ENCODE measurements at places on chromosomes 1 and 21.

- DNase-seq = no peak
These were observed 110.5 kb downstream of the GLIS1 start for GRCh38 chr1:53628286-53628955.

DNA sequence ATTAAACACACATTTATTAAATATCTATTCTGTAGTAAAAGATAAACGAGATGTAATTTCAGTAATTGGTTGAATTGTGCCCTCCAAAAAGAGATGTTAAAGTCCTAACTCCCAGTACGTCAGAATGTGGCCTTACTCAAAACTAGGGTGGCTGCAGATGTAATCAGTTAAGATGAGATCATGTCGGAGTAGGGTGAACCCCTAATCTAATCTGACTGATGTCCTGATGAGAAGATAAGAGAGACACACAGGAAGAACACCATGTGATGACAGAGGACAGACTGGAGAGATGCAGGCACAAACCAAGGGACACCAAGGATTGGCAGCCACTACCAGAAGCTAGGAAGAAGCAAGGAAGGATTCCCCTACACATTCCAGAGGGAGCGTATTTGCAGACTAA lies 104.1 kb downstream of the SLC25A24 start:
- no peak for DNase-seq

- DNase-seq = no peak
These were observed 445.3 kb downstream of the ADGRL2 start for GRCh38 chr1:82246050-82246449.

DNA sequence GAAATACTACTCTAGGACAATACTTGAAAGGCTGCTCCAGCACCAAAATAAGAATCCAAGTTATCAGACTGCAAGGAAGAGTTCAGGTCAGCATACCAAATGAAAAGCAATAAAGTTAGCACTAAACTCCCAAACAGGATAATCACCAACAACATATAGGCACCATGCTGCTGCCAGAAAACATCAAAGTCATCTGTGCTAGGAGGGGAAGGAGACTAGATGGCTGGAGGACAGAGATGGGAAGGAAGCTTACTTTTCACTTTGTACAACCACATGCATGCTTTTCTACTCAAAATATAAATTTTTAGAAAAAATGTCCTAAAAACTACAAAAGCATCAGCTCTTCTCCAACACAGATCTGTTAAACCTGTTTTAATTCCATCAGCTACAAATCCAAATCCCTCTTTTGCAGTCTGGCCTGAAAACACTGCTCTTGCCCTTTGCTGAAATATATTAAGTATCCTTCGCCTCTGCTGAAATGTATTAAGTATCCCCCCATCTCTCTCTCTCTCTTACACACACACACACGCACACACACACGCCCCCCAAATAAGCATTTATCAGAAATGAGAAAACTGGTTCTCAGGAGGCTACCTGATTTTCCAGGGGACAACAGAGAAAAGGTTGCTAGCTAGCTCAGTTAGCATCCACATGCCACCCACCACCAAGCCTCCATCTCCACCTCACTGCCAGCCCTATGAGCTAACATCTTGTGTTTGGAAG lies 1.5 kb downstream of the GATAD2B start:
- DNase-seq = no peak

DNA sequence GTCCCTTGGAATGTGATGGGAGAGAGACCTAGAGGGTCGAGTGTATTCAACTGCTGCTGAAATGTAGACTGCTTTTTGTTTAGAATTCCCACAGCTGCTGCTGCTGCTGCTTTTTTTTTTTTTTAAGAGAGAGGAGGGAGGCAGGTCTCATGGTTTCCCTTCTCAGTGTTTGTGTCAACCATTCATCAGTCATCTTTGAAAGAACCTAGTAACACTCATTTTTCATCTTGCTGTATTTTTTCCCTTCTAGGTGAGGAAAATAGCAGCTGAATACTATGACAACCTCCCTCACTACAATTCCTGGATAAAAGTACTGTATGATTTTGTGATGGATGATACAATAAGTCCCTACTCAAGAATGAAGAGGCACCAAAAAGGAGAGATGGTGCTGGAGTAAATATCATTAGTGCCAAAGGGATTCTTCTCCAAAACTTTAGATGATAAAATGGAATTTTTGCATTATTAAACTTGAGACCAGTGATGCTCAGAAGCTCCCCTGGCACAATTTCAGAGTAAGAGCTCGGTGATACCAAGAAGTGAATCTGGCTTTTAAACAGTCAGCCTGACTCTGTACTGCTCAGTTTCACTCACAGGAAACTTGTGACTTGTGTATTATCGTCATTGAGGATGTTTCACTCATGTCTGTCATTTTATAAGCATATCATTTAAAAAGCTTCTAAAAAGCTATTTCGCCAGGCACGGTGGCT lies 9.2 kb downstream of the DEGS1 start:
- DNase-seq = no peak

GRCh38 chr1:60564916-60565750 lies 491.6 kb upstream of the C1orf87 start:
- DNase-seq = peak; percentile 47

DNA sequence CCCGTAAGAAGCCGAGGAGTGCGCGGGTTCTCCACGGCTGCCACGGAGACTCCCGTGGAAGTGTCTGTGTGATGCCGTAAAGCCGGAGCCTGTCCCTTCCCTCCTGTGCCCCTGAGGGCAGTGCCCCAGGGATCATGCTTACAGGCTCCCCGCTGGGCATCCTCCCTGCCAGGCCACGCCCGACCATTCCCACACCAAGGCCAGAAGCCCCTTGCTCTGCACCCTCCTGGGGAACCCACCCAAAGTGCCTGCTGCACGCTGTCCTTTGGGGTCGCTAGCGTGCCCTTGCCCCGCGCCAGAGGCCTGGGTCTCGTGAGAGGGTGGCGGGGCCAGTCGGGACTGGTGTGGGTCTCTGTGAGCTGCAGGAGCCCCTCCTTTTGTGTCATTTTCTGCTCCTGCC lies 228.5 kb upstream of the C1orf174 start:
- no peak for DNase-seq

DNA sequence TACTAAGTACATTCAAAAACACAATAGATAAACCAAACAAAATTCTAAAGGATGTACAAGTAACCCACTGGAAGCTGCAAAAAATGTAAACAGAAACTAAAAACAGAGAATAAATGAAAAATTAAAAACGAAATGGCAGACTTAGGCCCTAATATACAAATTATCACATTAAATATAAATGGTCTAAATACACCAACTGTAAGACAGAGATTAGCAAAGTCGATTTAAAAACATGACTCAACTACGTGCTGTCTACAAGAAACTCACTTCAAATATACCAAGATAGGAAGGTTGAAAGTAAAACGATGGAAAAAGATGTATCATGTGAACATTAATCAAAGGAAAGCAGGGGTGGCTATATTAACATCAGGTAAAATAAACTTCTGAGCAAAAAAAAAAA lies 23.1 kb downstream of the SLC19A1 start:
- DNase-seq = no peak

GRCh38 chr1:168617974-168618750 lies 41.8 kb downstream of the XCL1 start:
- no peak for DNase-seq

- no peak for DNase-seq
These were observed 109.8 kb downstream of the PBX1 start for GRCh38 chr1:164668491-164669400.

DNA sequence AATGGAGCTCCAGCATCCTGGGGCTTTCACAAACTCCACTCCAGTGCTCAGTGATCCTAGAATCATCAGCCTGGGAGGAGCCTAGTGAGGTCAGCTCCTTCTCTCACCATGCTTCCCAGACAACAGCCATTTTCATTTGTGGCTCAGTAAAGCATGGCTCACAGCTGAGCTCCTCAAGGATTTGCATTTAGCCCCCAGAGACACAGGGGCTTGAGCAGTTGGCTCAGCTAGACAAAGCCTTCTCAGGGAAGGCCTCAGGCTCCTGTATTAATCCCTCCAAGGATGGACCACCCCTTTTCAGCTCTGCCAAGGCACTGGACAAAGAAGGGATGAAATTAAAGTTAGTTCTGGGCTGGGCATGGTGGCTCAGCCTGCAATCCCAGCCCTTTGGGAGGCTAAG lies 39.5 kb downstream of the ERI3 start:
- no peak for DNase-seq

DNA sequence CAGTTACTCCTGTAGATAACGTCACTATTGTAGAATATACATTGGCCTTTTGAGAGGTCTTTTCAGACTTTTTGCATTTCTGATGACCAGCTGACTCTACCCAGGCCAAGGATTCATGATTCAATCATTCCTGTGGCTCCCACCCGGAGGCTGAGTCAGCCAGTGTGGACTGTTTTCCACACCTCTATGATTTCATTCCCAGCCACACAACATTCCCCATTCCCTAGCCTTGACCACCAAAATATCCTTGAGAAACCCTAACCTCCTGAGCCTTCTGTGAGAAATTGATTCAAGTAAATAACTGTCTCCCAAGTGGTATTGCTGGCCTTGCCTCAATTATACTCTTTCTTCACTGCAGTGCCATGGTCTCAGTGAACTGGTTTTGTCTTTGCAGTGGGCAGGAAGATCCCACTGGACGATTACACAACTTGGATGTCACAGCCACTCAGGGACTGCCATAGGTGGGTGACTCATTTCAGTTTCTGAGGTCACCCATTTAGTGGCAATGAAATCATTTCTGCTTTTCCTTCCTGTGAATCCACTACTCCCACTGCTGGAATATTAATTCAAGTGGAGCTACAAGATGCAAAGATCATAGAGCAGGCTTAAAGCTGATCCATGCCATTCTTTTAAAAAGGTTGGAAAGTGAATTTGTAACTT lies 518.6 kb upstream of the ZP4 start:
- DNase-seq = peak; percentile 21

DNA sequence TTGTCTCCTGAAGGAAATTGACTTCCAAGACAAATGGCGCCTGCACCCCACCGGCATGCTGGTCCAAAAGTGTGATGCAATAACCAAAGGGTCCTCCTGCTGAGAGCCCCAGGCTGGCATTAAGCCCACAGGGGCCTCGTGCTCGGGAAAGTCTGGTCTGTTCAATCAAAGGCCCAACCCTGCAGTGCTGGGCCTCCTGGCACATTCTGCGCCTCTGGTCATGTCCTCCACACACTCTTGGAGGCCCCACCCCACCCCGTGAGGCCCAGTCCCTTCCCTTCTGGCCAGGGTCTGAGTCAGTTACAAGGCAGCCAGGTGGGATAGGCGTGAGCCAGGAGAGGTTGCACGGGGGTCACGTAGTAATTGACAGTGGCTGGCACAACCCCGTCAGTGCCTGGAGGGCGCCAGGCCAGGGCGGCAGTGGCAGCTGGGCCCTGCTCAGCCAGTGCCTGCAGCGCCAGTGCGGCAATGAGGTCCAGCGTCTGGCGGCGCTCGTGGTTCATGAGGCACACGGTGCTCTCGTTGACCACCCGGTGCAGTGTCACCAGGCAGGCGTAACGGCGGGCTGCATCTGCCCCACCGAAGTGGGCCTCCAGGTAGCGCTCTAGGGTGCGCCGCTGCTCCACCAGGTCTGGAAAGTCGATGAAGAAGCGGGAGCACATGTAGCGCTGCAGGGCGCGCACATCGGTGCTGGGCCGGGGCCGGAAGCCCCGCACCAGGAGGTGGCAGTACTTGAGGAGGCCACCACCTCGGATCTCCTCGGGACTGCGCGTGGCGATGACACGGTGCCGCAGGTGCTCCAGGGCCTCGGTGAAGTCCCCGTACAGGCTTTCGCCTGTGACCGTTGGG lies 6.8 kb downstream of the TENT5B start:
- peak; percentile 55 for DNase-seq

DNA sequence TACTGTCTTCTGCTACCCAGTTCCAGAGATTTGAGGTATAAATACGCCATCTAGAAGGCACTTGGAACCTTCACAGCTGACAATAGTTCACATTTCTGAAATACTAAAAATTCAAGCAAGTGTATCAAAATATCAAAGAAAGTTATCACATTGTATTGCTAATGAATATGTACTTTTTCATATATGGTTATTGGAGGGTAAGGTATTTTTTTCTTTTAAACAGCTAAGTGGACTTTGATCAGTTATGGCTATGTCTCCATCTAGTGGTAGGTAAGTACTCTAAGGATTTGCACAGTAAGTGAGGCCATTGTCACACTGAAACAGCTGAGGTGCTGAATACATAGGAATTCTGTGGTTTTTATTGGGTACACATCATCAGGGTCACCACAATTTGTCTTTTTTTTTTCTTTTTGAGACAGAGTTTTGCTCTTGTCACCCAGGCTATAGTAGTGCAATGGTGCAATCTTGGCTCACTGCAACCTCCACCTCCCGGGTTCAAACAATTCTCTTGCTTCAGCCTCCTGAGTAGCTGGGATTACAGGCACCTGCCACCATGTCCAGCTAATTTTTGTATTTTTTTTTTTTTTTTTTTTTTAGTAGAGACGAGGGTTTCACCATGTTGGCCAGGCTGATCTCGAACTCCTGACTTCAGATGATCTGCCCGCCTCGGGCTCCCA lies 49.1 kb upstream of the CR2 start:
- DNase-seq = peak; percentile 70

- DNase-seq = no peak
These were observed 8.9 kb upstream of the LEMD1 start for GRCh38 chr1:205430696-205431305.

DNA sequence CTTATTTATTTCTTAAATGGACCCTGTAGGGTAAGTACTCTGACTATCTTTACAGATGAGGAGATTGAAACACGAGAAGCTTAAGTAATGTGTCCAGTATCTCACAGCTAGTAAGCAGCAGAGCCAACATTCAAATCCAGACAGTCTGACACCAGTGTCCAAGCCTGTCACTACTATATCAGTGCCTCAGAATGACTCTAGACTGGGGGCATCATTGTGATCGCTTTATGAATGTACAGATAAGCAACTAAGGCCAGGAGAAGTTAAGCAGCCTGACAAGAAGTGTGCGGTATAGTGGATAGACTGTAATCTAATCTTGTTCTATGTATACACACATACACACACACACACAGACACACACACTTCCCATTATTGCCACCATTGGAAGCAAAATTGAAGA lies 158.7 kb downstream of the NTNG1 start:
- no peak for DNase-seq

DNA sequence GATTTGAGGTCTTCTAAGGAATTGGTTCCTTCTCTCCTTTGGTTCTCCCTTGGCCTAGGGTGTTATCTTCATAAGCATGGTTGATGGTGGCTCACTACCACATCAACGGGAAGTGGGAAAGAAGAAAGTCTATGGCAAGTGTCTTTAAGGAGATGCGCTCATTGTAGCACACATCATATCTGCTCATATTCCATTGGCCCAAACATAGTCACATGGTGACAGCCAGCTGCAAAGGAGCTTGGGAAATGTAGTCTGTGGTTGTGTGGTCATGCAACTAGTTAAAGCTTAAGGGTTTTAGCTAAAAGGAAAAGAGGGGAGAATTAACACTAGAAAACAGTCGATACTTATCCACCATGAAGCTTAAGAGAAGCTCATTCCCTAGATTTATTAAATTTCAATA lies 11.4 kb upstream of the MRPS6 start:
- DNase-seq = no peak

GRCh38 chr1:182715531-182715930 lies 31.1 kb upstream of the RGS8 start:
- DNase-seq = no peak

- no peak for DNase-seq
These were observed 90.8 kb upstream of the TNFSF4 start for GRCh38 chr1:173297798-173298391.

Measured in fibroblast of gingiva (primary cell).